ENCODE measurements at places on chromosomes 1 and 21.

DNA sequence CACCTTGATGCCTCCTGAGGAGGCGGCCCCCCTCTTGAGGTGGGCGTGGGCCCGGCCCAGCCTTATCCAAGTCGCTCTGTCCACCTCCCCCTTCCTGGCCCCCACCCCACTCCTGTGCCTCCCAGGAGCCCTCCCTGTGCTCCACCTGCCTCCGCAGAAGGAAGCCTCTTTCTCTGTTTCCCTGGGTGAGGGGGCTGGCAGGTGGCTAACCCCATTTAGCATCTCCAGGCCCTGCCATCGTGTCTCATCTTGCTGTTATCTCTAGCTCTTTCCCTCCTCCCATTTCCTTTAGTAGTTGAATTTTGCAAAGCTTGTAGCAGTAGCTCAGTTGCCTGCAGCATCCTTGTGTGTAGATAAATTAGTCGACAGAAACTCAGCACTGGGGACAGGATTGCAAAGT is 7.2 kb downstream of the RNF187 start:
- no peak for DNase-seq

DNA sequence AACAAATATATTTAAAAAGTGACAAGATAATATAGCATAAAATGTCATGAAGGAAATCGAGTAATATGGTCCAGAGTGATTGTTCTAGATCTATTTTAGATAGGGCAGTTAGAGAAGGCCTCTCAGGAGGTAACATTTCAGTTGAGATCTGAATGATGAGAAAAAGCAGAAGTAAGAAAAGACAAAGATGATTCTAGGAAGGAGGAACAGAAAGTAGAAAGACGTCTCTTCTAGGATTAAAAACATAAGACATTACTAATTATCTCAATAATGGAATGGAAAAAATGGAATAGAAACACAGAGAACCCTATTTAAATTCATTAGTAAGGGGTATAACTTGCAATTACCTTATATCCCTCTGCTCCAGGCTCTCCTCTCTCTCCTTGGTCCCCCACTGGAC is 130.0 kb upstream of the ZNHIT6 start:
- no peak for DNase-seq

- DNase-seq: no peak
Measured at GRCh38 chr1:13707164-13707563, 7.2 kb downstream of the PRDM2 start.

DNA sequence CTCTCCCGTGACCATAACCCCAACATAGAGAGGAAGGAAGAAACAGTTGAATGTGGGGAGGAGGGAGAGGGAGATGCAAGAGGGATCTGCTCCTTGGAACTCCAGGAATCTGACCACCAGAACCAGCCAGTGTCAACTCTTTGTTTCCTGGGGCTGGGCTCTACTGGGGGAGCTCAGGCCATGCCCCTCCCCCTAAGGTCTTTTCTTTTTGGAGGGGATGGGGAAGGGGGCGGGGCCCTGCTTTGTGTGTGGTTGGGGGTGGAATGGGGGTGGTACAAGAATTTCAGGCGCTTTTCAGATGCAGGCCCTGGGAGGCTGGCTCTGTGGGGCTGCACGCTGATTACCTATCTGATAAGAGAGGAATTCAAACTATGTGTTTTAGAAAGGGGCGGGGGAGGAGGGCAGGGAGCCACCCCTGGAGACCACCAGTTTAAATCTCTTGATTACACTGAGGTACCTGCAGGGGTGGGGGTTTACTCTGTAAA is 8.3 kb downstream of the LIN28A start:
- no peak for DNase-seq

DNA sequence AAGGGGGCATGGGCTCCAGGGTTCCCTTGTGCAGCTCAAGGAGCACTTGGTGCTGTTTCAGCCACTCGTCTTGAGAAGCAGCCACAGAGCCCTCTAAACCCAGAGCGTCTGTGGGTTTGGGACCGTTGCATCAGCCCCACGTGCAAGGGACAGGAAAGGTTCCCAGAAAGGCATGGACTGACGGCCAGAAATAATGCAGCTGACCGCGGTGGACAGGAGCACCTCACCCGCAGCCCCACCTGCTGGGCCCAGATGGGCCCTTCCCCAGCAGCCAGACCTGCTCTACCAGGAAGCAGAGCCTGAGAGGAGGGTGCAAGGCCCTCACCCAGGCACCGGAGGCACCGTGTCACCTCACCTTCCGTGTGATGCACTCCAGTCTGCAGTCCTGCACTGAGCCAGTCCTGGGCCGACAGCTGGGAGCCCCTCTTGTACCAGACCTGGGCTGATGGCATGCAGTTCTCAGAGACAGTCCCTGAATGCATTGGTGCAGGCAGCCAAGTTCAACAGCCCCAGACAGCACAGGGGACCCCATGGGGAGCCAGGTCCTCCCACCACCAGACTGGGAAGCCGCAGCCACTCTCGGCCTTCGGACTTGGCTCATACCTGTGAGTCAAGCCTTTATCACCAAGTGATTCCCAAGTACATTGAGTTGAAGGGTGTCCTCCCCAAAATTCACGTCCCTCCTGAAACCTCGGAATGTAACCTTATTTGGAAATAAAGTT is 4.8 kb upstream of the TFF3 start:
- DNase-seq: no peak

GRCh38 chr1:204255966-204256365 is 42.2 kb upstream of the GOLT1A start:
- DNase-seq: no peak

DNA sequence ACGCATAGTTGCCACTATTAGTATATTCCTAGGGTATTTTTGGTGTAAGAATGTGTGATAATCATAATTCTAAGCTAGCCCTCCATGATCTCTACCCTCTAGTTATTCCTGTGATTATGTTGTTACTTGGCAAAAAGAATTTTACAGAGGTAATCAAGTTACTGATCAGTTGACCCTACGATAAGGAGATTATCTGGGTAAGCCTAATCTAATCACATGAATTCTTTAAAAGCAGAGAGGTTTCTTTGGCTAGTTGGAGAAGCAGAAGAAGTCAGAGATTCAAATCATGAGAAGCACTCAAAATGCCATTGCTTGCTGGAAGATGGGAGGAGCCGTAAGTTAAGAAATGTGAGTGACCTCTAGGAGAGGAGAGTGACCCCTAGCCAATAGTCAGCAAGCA is 72.7 kb downstream of the RPE65 start:
- no peak for DNase-seq

GRCh38 chr1:9357958-9358357 is 65.3 kb downstream of the SPSB1 start:
- DNase-seq: no peak

DNA sequence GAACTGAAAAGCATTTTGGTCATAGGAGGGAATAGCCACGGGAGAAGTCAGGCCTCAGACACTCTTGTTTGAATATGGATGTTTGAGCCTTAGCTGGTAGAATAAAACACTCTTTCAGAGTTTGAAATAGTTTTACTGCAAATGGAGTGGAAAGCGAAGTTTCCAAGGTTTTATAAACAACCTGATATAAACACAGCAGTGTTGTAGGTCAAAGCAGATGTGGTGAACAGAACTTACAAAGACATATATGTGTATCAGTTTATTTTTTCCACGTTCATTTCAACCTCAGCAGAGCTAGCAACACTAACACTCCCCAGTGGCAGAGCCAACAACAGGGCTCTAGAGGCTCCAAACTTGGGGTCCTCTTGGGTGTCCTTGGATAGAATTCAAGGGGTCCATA is 89.9 kb downstream of the WLS start:
- DNase-seq: no peak

- DNase-seq: no peak
Measured at GRCh38 chr1:50155541-50155940, 46.8 kb downstream of the ELAVL4 start.

GRCh38 chr1:232873412-232873811 is 68.2 kb downstream of the MAP10 start:
- DNase-seq: no peak

- no peak for DNase-seq
Measured at GRCh38 chr1:23984417-23985186, 4.5 kb upstream of the SRSF10 start.

- no peak for DNase-seq
Measured at GRCh38 chr21:23690316-23690715, 1917.0 kb downstream of the MRPL39 start.

DNA sequence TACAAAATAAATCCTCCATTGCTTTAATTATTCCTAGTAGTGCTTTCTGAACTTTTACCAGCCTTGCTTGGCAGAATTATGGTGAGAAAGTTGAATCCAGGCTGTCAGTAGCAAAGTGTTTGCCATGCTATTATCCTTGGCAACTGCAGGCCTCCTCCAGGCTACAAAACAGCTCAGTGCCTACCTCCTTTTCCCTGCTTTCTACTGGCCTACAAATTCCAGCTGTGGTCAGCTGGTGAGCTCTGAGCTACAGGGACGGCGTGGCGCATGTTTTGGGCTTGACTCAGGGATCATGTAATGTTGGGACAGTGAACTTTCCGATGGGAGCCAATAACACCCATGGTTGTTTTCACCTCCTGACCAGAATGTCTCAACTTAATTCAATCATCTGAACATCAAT is 456.1 kb upstream of the ADAMTS5 start:
- DNase-seq: no peak

DNA sequence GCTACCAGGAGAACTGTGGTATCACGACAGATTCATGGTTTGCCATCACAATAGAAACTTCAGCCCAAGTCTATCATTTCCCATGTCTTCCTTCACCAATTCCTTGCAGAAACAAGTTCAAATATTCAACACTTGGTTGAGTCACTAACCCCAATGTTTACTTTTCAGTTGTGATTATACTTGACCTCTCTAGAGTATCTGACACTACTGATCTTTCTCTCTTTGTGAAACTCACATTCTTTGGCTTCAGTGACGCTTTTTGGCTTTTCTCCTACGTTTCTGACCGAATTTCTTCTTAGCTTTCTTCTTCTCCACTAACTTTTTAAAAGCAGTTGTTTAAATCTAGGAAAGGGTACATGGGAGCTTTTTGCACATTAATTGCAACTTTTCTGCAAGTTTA is 48.8 kb upstream of the HMGB4 start:
- DNase-seq: no peak
